HFFc6 (cell line): ENCODE measurements at places on chromosomes 1 and 21.

- no peak for DNase-seq
These were observed 85.5 kb downstream of the FBXO2 start for GRCh38 chr1:11568687-11569086.

- DNase-seq: no peak
These were observed 796.3 kb downstream of the BRINP3 start for GRCh38 chr1:189681252-189681919.

- peak; percentile 63 for DNase-seq
These were observed 642 bp downstream of the SLC30A7 start for GRCh38 chr1:100896481-100896982.

DNA sequence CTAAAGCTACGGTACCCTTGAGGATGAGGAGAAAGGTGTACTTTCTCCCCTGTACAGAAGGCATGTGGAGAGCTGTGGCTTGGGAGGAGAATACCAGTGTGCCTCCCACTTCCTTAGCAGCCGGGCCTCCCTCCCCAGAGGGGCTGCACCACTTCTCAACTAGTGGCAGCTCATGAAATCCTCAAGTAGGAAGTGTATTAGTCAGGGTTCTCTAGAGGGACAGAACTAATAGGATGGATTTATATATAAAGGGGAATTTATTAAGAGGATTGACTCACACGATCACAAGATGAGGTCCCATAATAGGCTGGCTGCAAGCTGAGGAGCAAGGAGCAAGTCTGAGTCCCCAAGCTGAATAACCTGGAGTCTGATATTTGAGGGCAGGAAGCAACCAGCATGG lies 53.1 kb upstream of the PPP2R5A start:
- no peak for DNase-seq

- peak; percentile 28 for DNase-seq
These were observed 3.8 kb downstream of the FBXO2 start for GRCh38 chr1:11650331-11650991.

- no peak for DNase-seq
These were observed 258.3 kb downstream of the TOMM20 start for GRCh38 chr1:234870020-234870981.

DNA sequence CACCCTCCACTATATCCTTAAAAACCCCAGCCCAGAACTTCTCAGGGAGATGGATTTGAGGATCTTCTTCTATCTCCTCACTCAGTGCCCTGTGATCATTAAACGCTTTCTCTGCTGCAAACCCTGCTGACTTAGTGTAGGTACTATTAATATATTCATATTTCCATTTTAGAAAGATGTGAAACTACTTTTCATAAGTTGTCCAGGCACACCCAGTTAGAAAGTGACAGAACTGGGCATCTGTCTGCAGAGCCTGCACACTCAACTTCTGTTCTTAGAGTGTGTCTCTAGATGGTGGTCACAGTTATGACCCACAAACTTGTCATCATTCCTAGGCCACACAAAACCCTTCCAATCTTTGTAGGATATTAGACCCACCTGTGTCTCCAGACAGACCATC lies 55.0 kb downstream of the FCRL5 start:
- no peak for DNase-seq

- peak; percentile 22 for DNase-seq
These were observed 212.3 kb upstream of the DPYD start for GRCh38 chr1:98133131-98133530.

- DNase-seq: no peak
These were observed 56.8 kb upstream of the HNRNPU start for GRCh38 chr1:244920911-244921761.

GRCh38 chr1:161910604-161911003 lies 113.1 kb downstream of the OLFML2B start:
- peak; percentile 49 for DNase-seq

GRCh38 chr1:59317343-59317742 lies 20.4 kb downstream of the FGGY start:
- DNase-seq: no peak

DNA sequence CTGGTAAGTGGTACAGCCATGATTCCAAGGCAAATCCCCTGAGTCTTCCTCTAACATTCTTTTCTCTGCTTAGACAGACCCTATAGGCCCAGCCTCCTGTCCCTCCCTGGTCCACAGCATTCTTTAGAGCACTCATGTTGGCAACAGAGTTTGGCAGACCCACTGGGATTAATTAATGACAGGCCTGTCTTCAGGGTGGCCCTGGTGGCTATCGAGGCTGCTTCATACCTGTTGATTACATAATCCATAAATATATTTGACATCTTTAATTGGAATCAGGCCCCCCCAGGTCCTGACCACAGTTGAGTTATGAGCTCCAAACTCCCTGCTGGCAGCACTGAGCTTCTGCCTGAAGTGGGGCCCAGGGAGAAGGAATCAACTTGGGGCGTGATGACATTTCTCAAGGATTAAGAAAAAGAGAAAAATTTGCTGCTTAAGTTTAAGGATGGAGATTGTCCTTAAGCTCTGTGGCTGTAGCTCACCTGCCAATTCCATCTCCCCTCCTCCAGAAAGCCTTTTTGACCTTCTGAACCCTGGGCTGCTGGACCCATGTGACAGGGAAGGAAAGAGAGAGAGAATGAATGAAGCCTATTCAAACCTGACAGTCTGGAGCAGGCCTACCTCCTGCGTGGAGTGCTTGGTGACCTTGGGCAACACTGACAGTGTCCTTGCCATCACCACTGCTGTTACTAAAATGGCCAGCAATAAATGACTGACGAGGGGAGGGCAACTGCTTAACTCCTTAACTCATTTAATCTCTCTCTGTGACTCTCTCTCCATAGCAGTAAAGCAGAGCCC lies 156.6 kb downstream of the TRABD2B start:
- DNase-seq: no peak

- peak; percentile 18 for DNase-seq
These were observed 9.0 kb downstream of the MGST3 start for GRCh38 chr1:165639821-165640623.

- no peak for DNase-seq
These were observed at the start of gene MMEL1 for GRCh38 chr1:2632561-2633361. Gene MMEL1 (minus strand): TSS chr1:2633016. CDS start chr1:2629484, 3,532 bp downstream.

DNA sequence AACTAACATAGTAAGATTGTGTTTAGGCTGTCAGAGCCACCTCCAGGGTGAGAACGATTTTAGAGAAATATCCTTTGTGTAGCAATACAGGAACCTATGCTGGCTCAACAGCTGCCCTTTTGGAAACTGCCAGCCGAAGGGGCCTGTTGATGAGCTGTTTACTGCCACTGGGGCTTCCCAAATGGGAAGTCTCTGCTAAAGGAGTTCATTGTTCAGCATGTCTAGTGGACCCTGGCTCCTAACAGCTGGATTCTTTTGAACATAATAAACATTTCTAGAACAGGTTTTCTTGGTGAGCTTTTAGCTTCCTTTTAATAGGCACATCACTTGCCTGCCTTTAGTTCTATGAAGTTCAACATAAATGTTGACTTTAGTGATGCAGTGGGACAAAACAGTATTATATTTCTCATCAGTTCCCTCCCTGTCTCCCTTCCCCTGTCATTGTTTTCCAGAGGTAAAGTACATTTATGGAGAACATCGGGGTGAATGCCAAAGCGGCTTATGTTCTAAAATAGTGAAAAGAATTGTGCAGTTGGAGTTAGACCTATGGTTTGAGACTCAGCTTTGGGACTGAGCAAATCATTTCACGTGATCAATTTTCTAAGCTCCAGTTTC lies 57.4 kb downstream of the UCK2 start:
- no peak for DNase-seq

GRCh38 chr1:217721692-217722091 lies 90.5 kb downstream of the SPATA17 start:
- no peak for DNase-seq

DNA sequence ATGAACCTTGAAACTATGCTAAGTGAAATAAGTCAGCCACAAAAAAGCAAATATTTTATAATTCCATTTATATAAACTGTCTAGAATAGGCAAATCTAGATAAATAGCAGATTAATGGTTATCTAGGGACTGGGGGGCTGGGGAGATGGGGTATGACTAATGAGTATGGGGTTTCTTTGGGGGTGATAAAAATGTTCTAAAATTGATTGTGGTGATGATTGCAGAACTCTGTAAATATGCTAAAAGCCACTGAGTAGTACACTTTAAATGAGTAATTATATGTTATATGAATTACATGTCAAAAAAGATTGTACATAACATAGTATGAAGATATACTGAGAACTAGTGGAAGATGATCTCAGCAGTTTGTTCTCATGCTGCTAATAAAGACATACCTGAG lies 675.0 kb downstream of the KIF26B start:
- DNase-seq: no peak

DNA sequence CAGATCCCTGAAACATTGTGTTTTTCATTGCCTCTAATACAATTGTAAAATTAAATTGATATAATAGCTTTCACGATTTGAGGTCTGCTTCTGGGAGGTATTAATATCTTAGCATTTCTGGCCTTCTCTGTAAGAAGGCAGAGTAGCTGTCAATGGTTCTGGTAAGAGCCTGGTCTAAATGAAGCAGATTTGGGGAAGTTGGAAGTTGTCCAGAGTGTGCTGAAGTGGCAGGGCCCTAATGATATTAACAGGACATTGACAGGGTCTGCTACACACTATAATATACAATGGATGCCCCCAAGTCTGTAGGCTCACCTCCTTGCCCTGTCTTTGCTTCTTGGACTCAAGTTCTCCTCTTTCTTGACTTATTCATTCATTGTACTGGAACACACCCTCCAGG lies 99.5 kb downstream of the C4BPA start:
- no peak for DNase-seq

GRCh38 chr1:9311029-9311428 lies 18.3 kb downstream of the SPSB1 start:
- DNase-seq: no peak

- peak; percentile 77 for DNase-seq
These were observed 219.0 kb upstream of the HOOK1 start for GRCh38 chr1:59595774-59596173.

GRCh38 chr1:56070601-56071000 lies 508.8 kb downstream of the PLPP3 start:
- no peak for DNase-seq

GRCh38 chr1:30445449-30445848 lies 277.9 kb downstream of the MATN1 start:
- DNase-seq: no peak

DNA sequence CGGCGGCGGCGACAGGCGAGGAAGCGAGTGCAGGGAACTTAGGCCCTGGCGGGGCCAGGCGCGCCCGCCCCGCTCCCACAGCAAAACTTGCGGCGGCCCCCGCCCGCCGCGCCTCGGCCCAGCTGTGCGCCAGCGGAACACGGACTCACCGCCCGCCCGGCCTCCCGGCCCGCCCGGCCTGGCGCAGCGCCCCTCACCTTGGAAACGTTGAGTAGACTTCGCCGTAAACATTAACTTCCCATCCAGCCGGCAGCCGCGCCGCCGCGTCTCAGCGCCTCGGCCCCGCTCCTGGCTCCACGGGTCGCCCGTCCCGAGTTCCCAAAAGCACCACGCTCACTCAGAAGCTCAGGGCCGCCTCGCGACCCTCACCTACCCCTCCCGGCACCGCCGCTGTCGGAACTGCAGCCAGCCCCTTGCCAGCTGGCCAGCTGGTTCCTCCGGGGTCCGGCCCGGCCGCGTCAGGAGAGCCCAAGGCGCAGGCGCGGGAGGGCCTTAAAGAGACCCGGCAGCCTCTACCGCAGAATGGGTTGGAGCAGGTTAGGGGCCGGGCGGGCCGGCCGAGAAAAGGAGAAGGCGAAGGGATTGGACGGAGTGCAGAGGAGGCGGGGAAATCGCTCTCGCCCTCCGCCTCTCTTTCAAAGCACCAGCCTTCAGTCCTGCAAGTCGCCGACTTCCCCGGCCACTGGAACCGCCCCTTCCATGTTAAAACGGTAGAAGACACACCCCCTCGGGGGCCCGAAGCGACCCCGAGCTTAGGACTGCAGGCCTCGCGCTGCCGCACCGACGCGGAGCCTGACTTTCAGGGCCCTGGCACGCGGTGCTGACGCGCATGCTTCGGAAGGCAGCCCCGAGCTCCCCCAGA lies at the start of gene EVI5:
Gene EVI5 (minus strand): TSS at position 470 of the 862 bp plus-strand sequence. CDS start 48,562 bp downstream, outside the sequence.
- DNase-seq: peak; percentile 94

DNA sequence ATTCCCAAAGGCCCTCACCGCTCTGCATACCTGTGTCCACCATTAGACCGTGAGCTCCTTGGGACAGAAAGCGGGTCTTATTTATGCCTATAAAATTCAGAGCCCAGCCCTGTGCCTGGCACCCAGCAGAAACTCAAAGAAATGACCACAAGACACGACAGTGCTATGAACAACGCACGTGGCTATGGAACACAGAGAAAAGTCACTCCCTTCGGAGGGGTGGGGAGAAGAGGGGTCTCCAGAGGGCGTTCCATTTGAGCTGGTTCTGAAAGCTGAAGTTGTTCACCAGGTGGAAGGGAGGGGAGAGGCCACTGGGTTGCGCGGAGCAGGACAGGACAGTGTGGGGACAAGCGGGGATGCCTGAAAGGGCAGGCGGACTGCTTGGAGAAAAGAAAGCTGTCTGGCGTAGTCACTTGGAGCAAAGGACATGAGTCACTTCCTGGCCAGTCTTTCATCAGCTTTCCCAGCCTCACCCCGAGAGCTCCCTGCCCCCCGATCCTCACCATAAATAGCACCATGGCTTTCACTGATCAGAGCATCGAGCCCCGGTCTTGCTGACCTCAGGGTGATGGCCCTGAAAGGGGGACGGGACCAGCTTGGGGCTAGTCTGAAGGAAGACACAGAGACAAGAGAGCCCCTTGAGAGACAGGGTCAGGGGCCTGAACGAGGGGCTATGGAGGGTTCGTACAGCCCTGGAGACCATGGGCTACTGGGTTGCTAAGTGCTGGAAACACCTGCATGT lies 28.5 kb downstream of the ECE1 start:
- peak; percentile 96 for DNase-seq

DNA sequence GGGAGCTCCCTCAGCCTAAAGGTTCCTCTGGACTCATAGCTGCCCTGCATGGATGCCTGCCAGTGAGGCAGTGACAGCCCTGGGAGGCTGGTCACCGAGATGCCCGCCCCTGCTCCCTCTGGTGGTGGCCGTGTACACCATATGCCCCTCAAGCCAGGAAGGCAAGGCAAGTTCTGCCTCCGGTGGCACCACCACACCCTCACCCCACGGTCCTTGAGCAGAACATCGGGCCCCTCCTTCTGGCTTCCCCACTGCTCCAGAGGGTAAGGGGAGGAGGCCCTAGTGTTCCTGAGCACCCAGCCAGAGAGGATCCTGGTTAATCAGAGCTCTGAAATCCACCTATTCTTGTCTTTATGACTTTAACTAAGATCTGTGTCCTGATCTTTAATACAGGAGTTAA lies 1.5 kb upstream of the S100A14 start:
- peak; percentile 71 for DNase-seq

DNA sequence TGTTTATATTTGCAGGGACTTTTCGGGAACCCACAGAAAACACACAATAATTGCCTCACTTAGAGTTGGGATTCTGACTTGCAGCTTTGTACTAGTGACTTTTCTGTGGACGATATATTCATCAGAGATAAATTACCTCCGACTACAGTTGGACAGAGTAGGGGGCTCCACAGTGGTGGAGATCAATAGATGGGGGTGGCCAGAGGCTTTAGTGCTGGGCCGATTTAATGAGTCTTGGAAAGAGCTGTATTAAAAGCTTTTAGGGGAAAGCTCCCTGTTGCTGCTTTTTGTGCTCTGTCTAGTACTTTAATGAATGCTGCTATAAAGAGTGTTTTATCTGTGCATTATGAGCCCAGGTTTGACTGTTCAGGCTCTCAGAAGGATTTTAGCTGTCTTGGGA lies 359.2 kb upstream of the DPYD start:
- no peak for DNase-seq

GRCh38 chr1:235938709-235939479 lies 72.2 kb upstream of the LYST start:
- no peak for DNase-seq
